ENCODE measurements at places on chromosomes 12 and 14.
A peak's percentile ranks its signal among the peaks of the same experiment; 100 is the strongest.

GRCh38 chr12:91256411-91256810 is 73.8 kb upstream of the DCN start:
- no peak for DNase-seq

DNA sequence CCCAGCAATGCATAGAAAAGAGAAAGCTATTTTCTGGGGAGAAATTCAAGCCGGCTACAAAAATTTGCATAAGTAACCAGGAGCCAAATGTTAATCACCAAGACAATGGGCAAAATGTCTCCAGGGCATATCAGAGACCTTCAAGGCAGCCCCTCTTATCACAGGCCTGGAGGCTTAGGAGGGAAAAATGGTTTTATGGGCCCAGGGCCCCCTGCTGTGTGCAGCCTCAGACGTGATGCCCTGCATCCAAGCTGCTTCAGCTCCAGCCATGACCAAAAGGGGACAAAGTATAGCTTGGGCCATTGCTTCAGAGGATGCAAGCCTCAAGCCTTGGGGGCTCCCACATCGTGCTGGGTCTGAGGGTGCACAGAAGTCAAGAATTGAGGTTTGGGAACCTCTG is 15.8 kb downstream of the TMEM233 start:
- no peak for DNase-seq

GRCh38 chr12:13099066-13099843 is 4.2 kb downstream of the GSG1 start:
- DNase-seq: peak; percentile 31

- DNase-seq: no peak
Observed at GRCh38 chr12:105986779-105987684, 151.7 kb downstream of the NUAK1 start.

GRCh38 chr12:57993030-57993429 is 51.7 kb downstream of the ATP23 start:
- DNase-seq: peak; percentile 5

DNA sequence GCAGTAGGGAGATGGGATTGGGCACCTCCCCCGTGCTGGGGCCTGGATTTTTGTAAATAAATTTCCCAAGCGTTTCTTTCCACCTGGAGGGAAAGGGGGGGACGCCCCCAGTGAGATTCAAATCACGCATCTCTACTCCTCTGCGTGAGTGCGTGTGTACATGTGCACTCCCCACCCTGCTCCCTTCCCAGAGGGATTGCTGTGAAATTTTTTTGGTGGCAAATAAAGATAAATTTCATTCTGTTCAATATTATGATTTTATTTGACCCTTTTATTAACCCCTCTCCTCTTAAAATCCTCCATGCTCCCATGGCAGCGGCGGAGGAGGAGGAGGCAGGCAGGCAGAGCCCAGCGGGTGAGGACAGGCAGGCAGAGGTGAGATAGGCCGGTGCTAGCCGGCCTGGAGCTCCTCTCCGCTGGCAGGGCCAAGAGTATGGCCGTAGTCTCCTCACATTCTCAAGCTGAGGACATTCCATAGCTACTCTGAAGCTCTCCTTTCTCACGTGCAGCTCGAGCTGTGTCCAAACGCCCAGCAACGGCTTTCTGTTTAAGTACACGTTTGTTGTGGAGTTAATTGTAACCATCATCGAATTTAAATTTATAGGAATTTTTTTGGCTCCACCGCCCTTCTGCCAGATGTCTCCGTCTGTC is 1.5 kb upstream of the HOTAIR start:
- DNase-seq: peak; percentile 47

GRCh38 chr14:101195309-101195901 is 291.9 kb upstream of the RTL1 start:
- no peak for DNase-seq

DNA sequence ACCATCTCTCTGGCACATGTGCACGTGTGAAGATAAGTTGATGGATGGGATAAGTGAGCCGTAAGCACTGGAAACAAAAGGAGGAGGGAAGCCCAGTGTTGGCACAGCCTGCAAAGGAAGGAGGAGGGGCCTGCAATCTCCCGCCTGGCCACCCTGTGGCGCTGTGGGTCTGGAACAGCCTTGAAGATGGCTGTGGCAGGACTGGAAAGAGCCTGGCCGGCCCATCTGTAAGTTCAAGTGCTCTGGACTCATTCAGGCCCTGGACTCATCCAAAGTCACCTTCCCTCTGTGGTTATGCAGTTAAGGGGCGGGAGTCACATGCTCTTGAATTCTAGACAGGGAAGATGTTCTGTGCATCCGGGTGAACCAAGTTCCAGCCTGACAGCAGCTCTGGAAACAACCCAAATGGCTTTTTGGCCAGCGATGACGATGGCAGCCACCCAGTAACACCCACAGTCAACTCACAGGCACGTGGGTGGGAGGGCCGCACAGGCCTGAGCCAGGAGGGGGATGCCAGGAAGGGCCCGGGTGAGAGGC is 50.4 kb downstream of the CHGA start:
- DNase-seq: peak; percentile 55

GRCh38 chr14:100844421-100844820 is 18.5 kb downstream of the MEG3 start:
- no peak for DNase-seq

DNA sequence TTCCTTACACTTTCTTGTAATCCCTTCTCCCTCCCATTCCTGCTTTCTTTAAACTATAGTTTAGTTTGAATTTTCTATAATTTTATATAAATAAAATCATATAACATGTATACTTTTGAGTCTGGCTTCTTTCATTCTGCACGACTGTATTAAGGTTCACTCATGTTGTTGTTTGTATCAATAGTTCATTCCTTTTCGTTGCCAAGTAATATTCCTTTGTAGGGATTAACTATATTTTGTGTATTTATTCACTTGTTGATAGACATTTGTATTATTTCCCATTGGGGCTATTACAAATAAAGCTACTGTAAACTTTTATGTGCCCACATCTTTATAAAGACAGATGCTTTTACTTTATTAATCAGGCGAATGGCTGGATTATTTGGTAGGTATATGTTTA is 39.4 kb upstream of the TBC1D15 start:
- no peak for DNase-seq

- DNase-seq: no peak
Observed at GRCh38 chr14:90691627-90692026, 124.6 kb downstream of the TTC7B start.

DNA sequence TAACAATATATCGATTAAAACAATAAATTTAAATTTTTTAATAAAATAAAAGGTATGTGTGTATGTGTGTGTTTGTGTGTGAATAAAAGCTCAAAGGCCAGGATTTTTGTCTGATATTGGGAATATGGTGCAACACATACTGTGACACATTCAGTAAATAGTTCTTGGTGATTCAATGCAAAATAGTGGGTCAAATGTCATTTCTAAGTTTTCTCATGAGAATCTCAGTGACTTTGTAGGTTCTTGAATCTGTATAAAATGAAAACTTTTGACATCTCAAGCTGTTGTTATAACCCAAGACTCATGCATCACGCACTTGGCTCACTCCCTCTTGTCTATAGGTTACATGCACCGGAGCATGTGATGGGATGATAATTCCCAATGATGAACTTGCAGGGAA is 16.2 kb upstream of the MED6 start:
- no peak for DNase-seq

DNA sequence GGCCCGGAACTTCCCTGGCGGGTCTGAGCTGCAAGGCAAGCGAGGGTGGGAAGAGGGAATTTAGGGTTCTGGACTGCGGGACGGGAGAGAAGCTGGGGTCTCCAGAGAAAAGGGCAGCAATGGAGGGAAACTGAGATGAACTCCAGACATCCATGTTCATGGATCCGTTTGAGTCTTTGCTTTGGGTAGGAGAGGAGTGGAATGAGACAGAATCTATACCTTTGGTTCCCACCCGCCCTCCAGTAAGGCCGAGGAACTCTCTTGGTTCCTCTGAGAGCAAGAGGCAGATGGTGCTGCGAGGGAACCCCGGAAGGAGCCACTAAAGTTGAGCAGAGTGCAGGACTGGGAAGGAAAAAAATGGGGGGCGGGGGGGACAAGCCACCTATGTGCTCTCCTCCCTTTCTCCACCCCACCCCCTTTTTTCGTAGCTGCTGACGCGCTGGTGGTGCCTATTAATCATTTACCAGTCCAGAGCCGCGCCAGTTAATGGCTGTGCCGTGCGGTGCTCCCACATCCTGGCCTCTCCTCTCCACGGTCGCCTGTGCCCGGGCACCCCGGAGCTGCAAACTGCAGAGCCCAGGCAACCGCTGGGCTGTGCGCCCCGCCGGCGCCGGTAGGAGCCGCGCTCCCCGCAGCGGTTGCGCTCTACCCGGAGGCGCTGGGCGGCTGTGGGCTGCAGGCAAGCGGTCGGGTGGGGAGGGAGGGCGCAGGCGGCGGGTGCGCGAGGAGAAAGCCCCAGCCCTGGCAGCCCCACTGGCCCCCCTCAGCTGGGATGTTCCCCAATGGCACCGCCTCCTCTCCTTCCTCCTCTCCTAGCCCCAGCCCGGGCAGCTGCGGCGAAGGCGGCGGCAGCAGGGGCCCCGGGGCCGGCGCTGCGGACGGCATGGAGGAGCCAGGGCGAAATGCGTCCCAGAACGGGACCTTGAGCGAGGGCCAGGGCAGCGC is 1.2 kb downstream of the SSTR1 start:
- DNase-seq: peak; percentile 16

DNA sequence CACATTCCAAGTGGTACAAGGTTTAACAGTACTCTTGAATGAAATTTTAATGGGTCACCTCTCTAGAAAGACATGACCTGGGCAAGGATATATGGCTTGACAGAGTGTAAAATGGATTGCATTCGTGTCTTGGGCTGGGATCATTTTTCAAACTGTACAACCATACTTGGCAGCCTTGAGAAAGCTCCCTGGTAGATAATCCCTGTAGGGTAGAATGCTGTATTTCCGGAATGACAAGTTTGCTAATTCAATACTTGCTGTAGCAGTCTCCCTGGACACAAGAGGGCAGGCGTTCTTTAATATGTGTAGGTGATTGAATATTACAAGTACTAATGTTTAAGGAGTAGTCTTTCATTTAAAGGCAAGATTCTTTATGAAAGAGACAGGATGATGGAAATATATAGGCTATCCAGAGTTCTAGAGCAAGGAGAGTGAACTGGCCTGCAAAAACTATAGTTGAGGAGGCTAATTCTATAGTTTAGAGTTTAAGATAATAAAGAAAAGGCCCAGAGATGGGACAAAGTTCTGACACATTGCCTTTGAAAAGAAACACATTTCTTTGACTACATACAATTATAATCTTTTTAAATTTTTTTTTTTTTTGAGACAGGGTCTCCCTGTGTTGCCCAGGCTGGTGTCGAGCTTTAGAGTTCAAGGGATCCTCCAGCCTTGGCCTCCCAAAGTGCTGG is 53.4 kb downstream of the PLBD1 start:
- DNase-seq: peak; percentile 96

DNA sequence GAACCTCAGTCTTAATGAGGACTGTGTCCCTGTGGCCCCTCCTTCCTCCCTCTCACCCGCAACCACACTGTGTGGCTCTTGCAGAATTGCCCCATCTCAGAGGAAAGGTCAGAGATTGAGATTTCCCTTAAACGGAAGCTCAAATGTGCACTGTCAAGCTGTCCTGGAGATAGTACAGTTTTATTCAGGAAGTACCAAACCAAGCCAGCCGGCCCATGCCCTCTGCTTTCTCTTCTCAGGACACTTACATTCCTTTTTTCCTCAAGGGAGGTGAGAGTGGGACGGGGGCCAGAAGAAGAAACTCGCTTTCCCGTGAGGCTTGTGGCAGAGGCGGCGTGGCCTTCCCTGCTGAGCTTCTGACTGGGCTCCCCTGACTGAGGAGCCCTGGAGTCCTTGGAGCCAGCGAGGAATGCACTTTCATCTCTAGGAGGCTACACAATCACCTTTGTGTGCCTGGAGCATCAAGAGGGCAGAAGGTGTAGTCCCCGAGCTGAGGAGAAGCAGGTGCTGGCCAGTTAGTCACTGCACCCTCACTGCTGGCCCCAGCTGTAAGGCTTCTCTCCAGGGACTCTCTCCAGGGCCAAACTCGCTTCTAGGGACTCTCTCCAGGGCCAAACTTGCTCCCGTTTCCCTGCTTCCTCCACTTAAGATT is 24.1 kb upstream of the ATP2A2 start:
- no peak for DNase-seq

DNA sequence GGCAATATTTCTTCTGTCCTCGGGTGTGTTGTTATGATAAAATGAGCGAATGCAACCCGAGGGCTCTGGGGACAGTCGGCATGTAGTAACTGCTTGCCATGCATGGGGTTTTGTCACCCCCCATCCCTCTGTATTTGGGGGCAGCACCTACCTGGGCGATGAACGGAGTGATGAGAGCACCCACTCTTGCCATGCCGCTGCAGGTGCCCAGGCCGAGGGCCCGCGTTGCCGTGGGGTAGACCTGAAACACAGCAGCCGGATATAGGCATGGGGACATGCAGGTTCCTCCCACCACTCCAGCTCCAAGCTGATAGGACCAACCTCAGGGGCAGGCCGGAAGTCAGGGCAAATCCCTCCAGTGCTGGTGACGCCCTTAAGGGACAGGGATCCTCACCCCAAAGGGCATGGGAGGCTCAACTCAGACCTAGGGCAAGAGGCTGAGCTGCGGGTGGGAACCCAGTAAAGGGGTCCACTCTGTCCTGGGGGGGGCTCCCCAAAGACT is 35.8 kb downstream of the DAO start:
- DNase-seq: no peak

- no peak for DNase-seq
Observed at GRCh38 chr12:9114946-9115345, 773 bp downstream of the A2M start.

DNA sequence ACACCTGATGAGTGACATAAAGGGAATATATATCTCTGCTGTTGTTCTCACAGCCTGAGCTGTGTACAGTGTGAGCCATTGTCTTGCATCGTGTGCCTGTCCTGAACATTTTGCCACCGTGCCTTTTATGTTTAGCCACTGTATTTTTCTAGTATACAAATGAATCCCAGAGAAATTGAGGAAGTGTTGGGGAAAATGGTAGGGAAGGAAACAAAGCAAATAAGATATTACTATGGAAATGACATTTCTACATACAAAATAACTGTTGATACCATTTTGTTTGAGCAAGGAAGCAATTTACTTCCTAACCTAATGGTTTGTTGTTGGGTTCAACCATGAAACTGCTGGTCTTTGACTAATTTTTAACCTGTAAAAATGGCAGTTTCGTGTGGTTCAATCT is 5.5 kb downstream of the PSMA6 start:
- no peak for DNase-seq

- no peak for DNase-seq
Observed at GRCh38 chr14:91232603-91233002, 11.9 kb downstream of the GPR68 start.

- no peak for DNase-seq
Observed at GRCh38 chr14:104387022-104388010, 192.2 kb upstream of the C14orf180 start.

- no peak for DNase-seq
Observed at GRCh38 chr12:88665071-88665470, 84.8 kb upstream of the KITLG start.

GRCh38 chr14:58315606-58316005 is 17.3 kb downstream of the ARID4A start:
- no peak for DNase-seq

GRCh38 chr12:34625116-34625515 is 602.8 kb downstream of the ALG10 start:
- peak; percentile 50 for DNase-seq

All from HT-29 (cell line).